ENCODE measurements at places on chromosomes 2 and 18.

GRCh38 chr2:155653176-155653575, 679.3 kb downstream of the NR4A2 start:
- DNase-seq: no peak

DNA sequence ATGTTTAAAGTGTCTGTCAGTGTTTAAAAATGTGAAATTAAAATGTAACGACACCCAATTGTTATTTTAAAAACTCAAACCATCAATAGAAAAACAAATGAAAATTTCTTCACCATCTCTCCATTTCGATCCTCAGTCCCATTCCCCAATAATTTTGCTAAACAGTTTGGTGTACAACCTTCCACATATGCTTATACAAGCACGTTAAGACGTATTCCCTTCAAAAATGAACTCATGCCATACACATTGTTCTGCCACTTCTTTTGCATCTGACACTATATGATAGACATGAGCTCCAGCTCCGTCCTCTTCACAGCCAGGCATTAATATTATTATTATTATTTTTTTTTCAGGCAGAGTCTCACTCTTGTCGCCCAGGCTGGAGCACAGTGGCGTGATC, 14.1 kb upstream of the MYCN start:
- DNase-seq: no peak

GRCh38 chr18:65661391-65661790, 89.4 kb upstream of the CDH7 start:
- no peak for DNase-seq

- no peak for DNase-seq
Observed at GRCh38 chr18:28132084-28132483, 44.8 kb downstream of the CDH2 start.

DNA sequence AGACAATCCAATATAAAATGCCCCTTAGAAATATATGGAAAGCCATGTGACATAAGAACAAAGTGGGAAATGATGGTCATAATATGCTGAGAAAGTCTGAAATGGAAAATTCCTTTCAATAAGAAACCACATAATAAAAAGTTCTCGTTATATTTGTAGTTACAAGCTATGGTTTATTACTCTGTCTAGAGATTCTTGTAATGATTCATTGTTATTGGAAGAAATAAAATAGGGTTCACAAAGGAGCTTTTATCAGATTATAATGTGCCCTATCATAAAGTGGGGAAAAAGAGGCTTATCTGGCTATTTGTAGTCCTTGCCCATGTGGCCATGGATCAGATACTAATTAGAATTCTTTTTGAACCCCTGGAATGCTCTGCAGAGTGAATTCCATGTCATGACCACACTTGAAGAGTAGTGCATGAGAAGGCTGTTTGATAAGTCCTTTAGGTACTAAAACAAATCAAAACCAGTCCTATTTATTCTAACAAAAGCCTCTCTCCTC, 420.7 kb upstream of the NRP2 start:
- peak; percentile 55 for DNase-seq

DNA sequence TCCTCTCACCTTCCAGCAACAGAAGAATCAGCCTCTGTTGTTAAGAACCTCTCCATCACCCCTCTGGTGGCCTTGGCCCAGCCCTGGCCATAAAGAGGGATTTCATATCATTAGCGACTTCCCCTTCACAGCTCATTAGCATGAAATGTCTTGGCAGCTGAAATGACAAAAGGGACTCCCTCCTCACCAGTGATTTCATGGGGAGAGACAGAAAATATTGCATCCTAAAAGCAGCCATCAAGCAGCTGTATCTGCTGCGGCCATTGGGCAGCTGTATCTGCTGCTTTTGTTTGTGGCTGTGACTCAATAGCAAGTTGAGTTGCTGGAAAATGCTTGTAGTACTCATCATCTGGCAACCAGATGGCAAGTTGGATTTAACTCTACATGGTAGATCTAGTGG, 105.9 kb upstream of the RMDN2 start:
- DNase-seq: peak; percentile 94

GRCh38 chr2:68839260-68839833, 31.9 kb downstream of the BMP10 start:
- no peak for DNase-seq

GRCh38 chr2:75424936-75425619, 135.7 kb downstream of the EVA1A start:
- DNase-seq: peak; percentile 18

GRCh38 chr2:148603562-148603920, 41.0 kb upstream of the EPC2 start:
- DNase-seq: no peak
